ENCODE measurements at places on chromosomes 5 and 9. TPM values are rescaled to one million over a fixed set of nuclear protein-coding genes. Genes with fewer than 3 reads are reported as not detected.

PCDHGB1 gene
- total RNA-seq = 2.2 TPM

PCDHA1 gene
- total RNA-seq = not detected

DNA sequence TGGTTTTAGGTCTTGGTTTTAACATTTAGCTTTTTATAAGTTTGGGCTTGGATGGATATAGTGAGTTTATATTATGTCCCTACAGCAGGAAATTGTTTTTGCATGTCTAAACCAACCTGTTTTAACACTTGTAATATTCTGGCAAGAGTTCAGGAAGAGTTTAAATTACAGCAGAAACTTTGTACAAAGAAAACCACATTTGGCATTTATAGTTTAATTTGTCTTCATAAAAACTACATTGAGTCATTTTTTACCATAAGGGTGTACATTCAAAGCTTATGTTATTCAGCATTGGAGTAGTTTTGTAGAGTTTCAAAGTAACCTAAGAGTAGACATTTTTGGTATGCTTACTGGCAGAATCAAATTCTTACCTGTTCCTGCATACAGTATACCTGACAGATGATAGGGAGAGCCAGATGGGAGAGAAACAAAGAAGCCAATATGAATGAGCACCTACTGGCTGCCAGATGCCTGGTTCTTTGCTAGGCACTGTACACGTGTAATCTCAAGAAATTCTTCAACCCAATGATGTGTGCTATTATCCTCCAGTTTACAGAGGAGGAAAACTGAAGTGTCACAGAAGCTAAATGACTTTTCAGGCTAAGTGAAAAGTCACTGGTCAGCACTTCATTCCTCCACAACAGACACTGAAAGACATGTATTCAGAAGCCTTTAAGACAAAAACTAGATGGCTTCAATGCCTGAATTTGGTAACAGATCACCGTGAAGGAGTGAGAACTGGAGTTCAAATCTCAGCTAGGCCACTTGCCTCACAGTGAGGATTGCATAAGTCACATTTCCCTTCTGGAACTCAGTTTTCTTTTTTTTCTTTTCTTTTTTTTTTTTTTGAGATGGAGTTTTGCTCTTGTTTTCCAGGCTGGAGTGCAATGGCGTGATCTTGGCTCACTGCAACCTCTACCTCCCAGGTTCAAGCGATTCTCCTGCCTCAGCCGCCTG lies 25.9 kb upstream of the ECM2 start:
- no peak for DNase-seq

DNA sequence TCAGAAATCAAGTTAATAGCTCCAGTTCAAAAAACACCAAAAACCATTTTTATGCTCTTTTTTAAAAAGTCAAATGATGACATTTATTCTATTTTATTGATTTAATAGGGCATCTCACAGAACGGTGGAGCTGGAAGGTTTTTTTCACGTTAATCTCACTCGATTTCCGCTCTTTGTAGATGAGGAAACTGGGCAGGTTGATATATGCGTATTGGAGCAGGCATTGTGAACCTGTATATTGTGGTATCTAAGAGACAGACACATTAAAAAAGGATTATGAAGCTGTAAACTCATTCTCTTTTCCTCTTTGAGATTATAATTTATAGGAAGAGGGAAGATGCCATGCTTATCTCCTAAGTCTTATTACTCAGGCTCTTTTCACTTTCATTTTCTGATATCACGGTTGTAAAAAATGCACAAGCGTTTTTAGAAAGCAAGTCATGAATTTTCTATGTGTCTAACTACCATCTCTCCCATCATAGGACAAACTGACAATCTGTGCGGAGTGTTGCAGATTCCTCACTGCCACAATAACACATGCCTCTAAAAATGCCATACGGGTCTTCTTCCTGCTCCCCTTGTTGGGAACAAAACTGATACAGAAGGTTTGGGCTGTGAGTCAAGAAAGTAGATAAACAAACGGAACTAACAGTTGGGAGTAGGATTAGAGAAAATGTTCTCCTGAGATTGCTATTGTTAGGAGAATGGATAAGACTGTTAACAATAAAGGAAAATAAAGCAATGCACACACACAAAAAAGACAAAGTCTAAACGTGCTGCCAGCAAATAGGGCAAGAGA lies 1997.7 kb downstream of the MAT2B start:
- no peak for DNase-seq
